ENCODE measurements at places on chromosomes 7 and 10.

GRCh38 chr7:39130857-39131526, 153.3 kb downstream of the POU6F2 start:
- DNase-seq: peak; percentile 18

DNA sequence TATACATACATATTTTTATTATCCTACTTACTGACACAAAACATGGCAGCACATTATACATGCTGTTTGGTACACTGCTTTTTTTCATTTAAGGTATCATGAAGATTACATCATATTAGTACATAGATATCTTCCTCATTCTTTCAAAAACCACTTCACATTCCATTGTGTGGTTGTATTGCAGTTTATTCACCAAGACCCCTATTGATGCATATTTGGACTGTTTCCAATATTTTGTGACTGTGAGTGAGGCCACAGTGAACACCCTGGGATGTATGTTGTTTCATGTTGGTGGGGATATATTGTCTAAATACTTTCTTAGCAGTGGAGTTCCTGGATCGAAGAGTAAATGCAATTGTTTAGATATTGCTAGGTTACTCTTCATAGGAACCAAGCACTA, 39.0 kb downstream of the TFAM start:
- no peak for DNase-seq

DNA sequence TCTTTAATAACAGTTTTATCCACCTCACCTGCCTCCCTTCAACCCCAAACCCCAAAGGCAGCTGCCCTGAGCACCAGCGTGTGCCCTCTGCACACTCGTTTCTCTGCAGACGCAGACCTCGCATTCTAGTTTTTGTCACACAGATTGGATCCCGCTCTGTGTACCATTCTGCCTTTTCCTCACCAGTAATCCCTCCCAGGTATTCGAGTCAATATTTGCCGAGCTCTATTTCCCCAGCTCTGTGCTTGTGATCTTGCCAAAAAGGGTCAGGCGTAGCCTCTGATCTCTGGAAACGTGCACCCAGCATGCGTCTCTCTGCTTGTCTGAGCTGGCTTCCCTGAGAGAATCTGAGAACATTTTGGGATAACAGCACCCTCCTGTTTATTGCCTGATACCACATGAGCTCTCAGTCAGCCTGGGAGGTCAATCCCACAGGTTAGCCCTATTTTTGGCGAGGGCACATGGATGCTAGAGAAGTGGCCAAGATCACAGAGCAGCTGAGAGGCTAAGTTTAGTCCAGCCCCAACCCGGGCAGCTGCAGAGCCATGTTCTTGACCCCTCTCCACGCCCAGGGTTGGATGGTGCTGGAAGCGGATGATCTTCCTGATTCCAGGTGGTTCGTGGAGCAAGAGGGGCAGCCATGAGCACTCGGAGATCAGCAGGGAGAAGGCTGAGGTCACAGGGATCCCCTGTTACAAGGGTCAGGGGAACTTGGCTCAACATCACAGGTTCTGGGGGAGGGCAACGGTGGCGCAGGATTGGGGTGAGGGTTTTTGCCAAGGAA, 29.1 kb downstream of the FOXL3 start:
- no peak for DNase-seq

- no peak for DNase-seq
Observed at GRCh38 chr7:117489911-117490310, 10.1 kb downstream of the CFTR start.

DNA sequence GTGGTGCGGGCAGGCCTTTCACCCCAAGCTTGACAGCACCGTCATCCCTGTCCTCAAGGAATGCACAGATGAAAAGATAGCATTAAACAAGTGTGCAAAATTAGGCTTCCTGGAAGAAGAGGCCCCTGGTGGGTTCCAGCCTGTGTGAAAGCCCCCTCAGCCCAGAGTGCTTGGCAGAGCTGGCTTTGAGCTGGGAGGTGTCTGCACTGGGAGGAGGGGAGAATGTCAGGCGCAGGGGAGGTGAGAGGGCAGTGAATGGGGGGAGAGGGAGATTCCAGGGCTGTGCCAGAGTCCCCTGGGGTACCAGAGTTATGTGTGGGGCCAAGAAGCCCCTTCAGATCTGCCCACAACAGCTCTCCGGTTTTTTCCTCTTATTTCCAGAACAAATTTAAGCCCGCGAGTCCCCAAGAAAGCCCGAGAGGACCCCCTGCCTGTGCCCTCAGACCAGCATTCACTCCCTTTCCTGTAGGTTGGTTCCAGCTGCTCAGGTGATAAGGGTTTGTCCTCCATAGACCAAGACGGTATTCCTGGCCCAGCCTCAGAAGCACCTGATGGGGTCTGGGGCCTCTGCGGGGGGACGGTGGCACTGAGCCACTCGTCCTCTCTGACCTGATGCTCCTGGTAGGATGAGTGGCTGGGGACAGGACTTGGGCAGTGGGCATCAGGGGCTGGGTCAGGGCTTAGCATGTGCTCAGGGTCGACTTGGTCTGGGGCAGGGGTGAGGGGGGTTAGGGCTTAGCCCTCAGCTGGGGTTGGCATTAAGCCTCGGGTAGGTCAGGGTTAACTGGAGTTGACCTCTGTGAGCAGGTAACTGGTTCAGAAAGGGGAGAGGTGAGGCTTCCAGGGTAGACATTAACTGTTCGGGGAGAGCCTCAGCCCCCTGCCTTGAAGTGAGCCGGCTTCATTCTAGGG, 43.4 kb downstream of the ADCYAP1R1 start:
- no peak for DNase-seq

DNA sequence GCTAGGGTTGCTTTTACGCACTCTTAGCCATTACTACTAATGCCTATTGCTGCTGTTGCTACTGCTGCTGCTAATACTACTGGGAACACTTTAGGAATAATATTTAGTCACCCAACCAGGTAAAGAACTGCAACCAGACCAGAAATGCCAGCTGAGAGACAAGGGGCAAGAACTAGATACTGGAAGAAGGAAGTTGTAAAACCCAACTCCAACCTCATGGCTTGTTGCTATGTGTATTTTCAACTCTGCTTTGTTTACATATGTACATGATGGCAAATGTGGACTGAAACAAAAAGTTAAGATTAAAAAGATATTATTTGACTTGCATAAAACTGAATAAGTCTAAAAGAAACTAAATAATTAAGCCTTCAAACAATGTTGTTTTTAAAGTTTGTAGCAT, 177.7 kb downstream of the GNAT3 start:
- no peak for DNase-seq
